Natural killer cell (primary cell): ENCODE measurements at places on chromosomes 6 and 20. TPM values are rescaled to one million over a fixed set of nuclear protein-coding genes. Genes with fewer than 3 reads are reported as not detected.

Gene SIGLEC1
- total RNA-seq = 0.30 TPM

Gene KCNQ5
- total RNA-seq = 8.2 TPM

Gene SPATA2
- total RNA-seq = 25.1 TPM

Gene CGA
- total RNA-seq = not detected

Gene SIRPB2
- total RNA-seq = 1.5 TPM

Gene NDRG3
- 27.1 TPM for total RNA-seq

Gene PDYN
- not detected for total RNA-seq
